Activated T-helper 2 cell treated with anti-CD3 and anti-CD28 coated beads, Interferon-gamma antibody, Interleukin-2, Interleukin-4, amounts not matched to agents 10 μg/mL and 5 μg/mL and 100 μg/mL, durations not matched to agents 14 hours and 24 hours and 36 hours (primary cell): ENCODE measurements at places on chromosomes 2 and 18.

GRCh38 chr2:69618362-69618761, 25.2 kb downstream of the AAK1 start:
- no peak overlapping the region for H3K4me3 ChIP-seq
- peaks cover 41% of the 10 kb centered on the region for H3K36me3 ChIP-seq
- DNase-seq: no peak
- H3K4me1 ChIP-seq: peaks cover 29% of the 10 kb centered on the region
- H3K27me3 ChIP-seq: no peaks in the 10 kb centered on the region

- H3K4me1 ChIP-seq: no peaks in the 10 kb centered on the region
- H3K36me3 ChIP-seq: no peaks in the 10 kb centered on the region
Observed at GRCh38 chr2:121104721-121105141, 180.3 kb downstream of the TFCP2L1 start.

DNA sequence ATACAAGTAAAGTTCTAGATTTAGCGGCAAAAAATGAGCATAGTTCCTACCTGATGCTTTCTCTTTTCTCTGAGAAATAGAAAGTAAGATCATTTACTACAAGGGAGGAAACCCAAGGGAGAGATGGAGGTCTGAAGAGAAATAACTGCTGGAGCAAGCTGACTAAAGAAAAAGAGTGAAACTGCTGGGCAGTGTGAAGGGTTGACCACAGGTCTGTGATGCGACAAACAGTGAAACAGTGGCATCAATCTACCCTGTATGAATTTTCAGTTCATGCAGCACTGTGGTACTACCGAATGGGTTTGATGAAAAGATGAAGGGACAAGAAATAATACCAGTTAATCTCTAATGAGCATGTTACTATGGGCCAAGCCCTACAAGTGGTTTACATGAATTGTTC, 52.2 kb downstream of the CUL3 start:
- DNase-seq: no peak
- H3K27ac ChIP-seq: peak overlapping the region; percentile 4
- peaks cover 27% of the 10 kb centered on the region for H3K4me1 ChIP-seq
- H3K36me3 ChIP-seq: peaks cover 36% of the 10 kb centered on the region
- H3K4me3 ChIP-seq: no peak overlapping the region
- no peaks in the 10 kb centered on the region for H3K27me3 ChIP-seq

DNA sequence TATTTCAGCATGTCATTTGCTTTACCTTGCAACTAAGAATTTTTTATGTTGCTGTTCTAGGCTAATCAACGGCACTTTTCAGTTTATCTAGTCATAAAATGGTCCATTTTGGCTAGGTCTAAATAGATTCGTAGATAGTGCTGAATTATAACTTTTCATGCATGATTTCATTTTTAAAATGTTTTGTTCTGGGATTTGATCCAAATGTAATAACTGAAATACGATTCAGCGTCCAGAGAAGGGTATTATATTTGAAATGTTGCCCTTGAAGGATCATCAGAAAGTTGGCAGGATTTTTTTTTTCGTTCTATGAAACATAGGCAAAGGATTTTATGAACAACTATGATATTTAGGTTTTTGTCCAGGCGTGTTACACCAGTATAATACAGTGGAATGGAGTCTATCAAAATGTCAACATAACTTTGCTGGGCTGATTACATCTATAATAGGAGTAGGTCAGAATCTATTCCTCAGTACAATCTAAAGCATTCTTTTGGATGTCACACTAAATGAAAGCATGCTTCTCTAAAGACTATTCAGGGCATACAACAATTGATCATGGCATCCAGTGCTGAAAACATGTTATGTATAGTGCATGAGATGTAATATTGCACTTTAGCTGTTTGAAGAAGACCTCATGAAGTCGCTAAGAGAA, 24.8 kb downstream of the TTC27 start:
- peaks cover 2% of the 10 kb centered on the region for H3K4me1 ChIP-seq
- DNase-seq: no peak
- H3K4me3 ChIP-seq: no peak overlapping the region
- no peaks in the 10 kb centered on the region for H3K27me3 ChIP-seq
- no peak overlapping the region for H3K27ac ChIP-seq

GRCh38 chr2:126899616-126900185, 1.0 kb downstream of the TEX51 start:
- no peak for DNase-seq
- H3K36me3 ChIP-seq: no peaks in the 10 kb centered on the region
- no peak overlapping the region for H3K4me3 ChIP-seq
- no peaks in the 10 kb centered on the region for H3K4me1 ChIP-seq
- no peak overlapping the region for H3K27ac ChIP-seq
